ENCODE measurements at places on chromosomes 1 and 21.

DNA sequence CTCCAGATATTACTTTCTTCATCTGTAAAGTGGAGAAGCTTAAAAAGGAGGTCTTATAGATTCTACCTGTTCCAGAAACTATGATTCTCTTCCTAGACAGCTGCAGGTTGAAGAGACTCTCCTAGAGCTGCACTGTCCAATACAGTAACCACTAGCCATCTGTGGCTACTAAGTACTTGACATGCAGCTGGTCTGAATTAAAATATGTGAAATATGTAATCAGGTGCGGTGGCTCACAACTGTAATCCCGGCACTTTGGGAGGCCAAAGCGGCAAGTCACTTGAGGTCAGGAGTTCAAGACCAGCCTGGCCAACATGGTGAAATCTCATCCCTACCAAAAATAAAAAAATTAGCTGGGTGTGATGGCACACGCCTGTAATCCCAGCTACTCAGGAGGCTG lies 15.8 kb downstream of the APP start:
- no peak for DNase-seq

DNA sequence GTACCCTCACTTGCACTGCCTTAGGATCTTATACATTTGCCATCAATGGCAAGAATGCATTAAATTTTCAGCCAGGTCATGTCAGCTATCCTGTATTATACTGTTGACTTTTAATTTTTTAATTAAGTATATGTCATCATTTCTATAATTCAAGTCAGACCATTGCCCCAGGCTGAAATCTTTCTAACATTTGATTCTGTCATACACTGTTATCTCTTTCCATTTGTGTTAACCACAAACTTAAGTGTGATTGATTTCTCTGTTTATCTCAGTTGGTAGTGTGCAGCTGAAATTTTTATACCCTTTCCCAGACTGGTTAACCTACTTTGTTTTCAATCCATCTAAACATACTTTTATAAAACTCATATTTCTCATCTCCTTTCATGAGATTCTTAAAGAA lies 153.3 kb downstream of the ZP4 start:
- DNase-seq, result no peak

- no peak for DNase-seq
Measured at GRCh38 chr1:156050376-156050775, 3.2 kb downstream of the UBQLN4 start.

- DNase-seq, result no peak
Measured at GRCh38 chr1:43123031-43123430, 49.1 kb downstream of the EBNA1BP2 start.

- DNase-seq, result no peak
Measured at GRCh38 chr21:35399706-35400105, 350.6 kb upstream of the RUNX1 start.

DNA sequence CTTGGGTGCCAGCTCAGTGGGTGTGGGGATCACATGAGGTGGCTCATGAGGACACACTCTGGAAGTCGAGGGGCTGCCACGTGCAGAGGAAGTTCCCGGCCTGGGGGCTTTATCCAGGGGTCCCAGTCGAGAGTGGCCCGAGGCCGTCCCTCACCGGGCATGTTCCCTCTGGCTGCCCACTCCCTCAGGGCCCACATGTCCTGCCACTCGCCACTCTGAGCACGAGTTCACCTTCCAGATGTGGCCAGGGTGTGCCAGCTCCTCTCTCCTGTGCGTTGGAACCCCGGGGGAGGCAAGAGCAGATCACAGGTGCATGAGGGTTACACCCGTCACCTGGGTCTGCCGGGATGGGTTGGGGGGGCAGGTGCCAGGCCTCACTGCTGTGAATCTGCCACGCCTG lies 14.6 kb downstream of the TMEM201 start:
- no peak for DNase-seq

DNA sequence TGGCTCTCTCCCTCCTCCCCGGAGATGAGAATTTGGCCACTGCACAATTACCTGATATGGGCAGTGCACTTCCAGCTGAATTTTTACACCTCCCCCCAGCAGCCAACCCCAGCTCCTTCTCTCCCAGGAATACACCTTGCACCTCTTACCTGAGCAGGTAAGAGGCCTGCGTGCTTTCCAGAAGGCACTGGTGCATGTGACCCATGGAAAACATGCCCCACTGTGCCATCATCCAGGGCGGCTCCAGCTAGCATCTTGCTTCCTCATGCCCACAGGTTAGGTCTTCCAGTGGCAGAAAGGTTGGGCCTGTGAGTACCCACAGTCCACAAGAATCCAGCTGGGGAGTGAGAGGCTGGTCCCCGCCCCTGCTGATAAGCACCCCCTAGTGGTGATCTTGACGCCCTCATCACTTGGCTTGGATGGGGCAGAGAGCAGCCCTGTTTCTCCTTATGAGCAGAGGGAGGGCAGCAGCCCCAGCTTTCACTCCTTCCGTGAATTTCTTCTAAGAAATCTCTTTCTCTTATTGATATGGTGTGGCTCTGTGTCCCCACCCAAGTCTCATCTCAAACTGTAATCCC lies 57.8 kb downstream of the EDARADD start:
- DNase-seq, result peak; percentile 22

DNA sequence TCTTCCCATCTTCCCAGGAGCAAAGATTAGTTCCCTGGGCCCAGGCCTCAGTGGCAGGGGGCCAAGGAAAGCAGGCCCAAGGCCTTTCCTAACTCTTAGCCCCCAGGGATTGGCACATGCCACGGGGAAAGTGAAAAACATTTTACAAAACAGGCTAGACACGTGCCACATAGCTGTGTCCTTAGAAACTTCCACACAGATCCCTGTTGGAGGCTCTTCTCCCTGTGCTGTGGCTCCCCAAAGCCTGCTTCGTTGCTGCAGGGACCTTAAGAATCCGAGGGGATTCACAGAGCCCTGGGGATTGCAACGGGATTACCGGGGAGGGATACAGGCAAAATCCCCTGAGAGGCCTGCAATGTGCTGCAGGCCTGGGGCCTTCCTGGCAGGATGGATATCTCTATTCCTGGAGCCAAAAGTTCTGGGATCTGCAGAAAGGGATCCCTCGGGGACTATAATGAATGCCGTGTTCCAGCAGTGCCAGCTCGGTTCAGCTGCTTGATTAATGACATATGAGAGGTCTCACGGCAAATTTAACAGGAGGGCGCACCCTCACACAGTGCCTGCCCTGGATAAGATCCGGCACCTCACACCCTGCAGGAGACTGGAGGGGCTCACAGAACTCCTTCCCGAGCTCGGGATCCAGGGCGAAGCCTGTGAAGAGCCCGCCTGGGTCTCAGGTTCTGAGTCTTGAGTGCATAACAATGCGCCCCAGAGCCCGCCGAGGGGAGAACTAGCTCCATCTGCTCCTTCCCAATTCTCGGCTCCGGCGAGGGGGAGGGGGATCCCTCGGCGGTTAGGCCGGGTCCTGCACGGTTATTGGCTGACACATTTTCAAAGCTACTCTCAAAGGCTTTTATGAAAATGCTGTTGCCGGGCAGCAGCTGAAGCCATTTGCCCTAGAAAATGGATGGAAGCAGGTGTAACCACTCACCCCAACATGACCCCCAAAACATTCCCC lies 15.3 kb upstream of the RGS8 start:
- DNase-seq, result no peak

- peak; percentile 26 for DNase-seq
Measured at GRCh38 chr1:15848143-15848928, 829 bp downstream of the SPEN start.

DNA sequence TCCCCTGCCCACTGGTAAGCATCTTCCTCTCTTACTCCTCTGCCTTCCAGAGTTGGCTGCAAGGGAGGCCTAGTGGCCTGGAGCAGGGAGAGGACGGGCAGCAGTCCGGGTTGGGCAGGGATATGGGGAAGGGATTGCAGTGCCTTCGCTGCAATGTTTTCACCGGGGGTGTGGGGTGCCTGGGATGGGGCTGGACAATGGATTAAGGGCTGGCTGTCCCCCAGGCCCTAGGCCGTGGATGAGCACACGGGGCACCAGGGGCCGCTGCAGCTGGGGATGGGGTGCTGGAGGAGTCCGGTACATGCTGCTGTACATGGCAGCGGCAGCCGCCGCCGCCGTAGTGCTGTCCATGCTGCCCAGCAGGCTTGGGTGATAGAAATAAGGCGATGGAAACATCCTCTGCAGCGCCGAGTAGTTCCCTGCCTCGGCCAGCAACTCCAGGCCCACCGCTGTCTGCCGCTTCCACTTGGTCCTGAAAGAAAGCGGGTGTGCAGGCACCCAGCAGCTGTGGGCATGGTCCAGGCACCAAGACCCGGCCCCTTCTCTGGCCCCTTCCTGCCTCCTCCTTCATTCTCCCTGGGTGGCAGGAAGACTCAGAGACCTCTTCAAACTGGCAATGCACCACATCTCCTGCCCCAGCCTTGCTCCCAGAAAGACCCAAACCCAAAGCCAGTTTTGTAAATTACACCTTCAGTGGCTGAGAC lies 4.8 kb downstream of the BARHL2 start:
- DNase-seq, result no peak

DNA sequence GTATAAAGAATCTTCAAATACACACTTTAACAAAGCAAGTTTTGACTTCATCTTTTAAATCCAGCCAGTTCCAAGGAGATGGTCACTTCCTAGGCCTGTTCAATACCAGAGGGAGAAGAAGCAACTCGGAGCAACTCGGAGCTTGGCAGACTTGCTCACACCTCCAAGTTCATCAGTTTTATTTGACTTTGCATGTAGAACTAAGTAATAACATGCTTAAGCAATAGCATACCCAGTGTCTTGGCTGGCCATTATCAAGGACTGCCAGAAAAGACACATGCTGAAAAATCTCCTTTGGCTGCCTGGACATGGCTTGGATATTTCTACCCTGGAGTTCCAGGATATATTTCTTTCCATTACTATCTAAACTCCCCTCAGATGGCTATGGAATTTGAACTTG lies 52.6 kb downstream of the GNG12 start:
- no peak for DNase-seq

DNA sequence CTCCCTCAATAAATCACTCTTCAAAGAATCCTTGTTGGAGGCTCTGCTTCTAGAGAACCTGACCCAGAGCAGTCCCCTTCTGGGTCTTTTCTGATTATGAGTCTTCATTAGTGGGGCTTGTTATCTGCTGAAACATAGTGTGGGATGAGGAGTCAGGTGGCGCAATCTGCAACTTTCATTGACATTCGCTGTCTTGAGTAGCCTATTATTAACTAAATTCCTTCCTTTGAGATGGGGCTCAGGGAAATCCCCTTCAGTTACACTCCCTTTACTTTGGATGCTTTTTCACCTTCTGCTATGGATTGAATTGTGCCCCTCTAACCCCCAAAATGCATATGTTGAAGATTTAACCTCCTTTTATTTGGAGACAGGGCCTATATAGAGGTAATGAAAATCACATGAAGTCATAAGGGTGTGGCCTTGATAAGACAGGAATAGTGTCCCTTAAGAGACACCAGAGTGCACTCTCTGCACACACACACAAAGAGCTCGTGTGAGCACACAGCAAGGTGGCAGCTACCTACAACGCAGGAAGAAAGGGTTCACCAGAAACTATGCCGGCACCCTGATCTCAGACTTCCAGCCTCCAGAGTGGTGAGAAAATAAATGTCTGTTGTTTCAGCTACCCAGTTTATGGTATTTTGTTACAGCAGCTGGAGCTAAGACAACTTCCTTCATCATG lies 19.5 kb downstream of the DIO1 start:
- no peak for DNase-seq

DNA sequence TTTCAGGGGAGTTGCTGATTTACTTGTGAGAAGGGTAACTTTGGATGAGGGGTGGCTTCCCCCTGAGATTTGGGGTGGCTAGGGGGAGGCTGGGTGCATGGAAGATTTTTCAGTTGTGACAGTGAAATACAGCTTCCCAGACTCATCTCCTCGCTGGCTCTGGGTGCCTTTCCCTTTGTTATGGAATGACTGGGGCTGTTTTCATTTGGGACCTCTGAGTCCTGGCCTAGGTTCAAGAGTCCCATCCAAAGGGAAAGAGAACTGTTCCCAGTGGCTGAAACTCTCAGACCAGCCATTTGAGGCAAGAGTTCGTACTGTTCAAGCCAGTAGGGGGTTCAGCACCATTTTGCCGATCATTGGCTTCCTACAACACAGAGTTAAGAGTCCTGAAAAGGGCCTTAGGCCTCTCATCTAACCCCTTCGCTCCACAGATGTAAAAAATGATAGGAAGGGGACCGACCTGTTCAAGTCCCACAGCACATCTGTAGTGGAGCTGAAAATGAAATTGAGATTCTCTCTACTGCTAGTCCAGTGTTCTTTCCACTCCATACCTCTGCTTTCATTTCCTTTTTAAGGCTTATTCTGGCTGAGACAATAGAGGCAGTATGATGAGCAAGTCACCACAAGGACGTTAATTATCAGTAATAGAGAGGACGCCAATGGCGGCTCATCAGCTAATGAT lies 958 bp downstream of the DDR2 start:
- no peak for DNase-seq

DNA sequence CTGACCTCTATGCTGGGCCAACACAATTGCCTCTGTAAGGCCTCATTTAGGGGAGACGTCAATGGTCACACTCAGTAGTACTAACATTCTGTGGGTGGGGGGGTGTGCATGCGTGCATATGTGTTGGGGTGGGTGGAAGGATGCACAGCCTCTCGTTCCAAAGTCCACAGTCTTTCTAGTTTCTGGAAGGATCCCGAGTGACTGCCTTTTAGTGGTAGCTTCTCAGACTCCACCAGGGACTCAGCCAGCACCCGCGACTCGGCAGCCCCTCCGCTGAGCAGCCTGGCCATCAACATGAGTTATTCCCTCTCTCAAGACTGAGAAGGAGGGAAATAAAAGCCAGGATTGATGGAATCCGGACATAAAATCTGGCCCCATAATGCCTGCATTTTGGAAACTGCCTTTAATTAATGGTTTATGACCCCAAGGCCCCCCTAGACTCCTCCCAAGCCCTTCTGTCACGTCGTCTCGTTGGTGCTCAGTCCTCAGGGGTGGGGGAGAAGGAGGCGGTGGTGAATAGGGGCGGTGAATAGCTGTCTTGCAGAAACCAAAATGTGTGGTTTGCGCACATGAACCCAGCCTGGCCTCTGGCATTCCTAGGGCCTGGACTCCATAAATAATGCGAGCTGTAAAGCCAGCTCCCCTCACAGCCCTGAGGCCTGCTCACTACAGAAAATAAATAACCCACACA lies 65.1 kb upstream of the TMEM51 start:
- DNase-seq, result no peak

GRCh38 chr1:9785406-9785805 lies 38.4 kb downstream of the CLSTN1 start:
- DNase-seq, result no peak

GRCh38 chr1:15684042-15684461 lies at the start of gene PLEKHM2:
Gene PLEKHM2, plus strand, starts transcription at chr1:15684320. Its CDS starts 239 bp downstream, at chr1:15684559.
- DNase-seq, result peak; percentile 28

GRCh38 chr1:38577937-38578270 lies 281.7 kb downstream of the RRAGC start:
- no peak for DNase-seq
